Pons (tissue), 1 donor: ENCODE measurements at places on chromosomes 11 and 22.

DNA sequence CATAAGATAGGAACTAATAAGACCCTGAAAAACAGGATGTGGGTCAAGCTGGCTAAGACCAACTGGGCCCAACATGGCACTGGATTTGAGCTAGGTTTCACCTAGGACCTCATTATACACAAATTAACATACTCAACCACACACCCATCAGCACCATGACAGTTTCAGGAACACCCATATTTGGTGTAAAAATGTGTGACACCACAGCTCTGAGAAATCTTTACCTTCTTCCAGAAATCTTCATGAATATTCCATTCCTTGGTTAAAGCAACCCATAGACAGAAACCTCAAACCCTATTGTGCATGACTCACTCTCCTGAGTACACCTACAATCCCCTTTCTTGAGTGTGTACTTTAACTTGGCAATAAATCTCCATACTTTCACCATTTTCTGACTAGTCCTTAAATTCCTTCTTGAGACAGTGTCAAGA lies 378.8 kb downstream of the DYNC2H1 start:
- no peak for DNase-seq

GRCh38 chr22:31586137-31586920 lies 75.7 kb downstream of the PISD start:
- DNase-seq: no peak

- DNase-seq: no peak
Observed at GRCh38 chr11:117914991-117915618, 14.1 kb downstream of the TMPRSS13 start.

DNA sequence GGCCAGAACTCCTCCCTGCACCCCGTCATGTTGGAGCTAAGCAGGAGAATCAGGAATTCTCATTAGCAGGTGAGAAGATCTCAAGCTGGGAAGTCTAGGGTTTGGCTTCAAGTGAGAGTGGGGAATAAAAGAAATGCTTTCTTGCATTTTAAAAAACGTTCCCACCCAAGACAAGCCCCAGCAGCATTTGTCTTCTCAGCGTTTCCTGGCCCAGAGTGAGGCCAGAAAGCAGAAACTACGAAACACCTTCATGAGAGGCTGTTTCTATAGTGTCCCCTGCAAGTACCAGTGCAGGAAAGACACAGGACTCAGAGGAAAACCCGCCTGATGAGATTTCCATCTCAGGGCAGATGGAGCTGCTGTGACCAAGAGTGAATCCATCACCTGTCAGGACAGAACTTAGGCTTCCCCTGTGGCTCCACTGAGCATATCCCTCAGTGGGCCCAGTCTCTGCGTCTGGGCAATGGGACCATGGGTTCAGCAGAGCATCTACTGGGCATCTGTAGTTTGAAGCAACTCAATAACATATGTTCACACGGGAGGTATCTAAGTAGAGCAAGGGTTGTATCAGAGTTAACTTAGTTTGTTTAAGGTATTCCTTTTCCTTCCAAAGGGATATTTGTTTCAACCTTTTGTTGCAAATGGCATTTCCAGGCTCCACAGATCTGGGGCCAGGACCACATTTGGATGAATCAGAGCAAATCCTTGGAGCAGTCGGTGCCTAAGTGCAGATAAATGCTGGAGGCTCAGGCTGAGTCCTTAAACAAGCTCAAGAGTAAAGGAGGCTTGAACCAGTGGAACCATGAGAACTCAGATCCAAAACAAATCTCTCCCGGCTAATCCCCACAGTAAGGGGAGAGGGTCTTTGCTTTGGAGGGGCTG lies 548.3 kb downstream of the MIAT start:
- no peak for DNase-seq

- DNase-seq: no peak
Observed at GRCh38 chr11:84142411-84142810, 856.2 kb upstream of the CCDC90B start.

DNA sequence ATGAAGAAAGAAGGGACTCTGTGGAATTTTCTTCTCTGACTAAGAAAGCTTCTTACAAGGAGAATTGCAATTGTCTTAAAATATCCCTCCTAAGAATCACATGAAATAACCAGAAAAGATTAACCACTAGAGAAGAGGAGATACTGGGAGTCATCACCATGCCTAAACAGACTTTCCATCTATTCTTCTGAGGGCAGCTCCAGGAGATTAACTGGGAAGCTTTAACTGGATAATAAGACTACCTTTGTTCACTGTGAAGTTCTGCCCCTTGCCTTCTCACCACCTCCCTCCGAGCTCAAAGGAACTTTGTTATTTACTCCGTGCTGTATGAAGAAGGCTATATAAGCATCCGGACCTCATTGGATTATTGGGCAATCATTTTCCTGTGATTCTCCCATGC lies 24.5 kb upstream of the MMP7 start:
- DNase-seq: no peak

DNA sequence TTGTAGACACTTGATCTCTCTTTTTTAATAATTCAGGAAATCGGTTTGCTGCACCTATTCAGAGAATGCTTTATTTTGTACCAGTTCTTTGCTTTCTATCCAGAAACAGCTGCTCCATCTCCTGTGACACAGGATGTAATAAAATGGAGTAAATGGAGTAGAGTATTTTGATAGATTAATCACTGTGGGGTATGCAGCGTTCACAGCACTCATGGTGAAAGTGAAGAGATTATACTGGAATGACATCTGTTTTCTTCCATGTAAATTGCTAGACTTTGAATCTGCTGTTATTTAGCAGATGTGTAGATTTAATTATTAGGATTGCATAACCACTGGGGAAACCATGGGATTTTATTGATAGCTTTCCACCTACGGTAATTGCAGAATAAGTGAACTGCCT lies 227.3 kb upstream of the ARHGAP42 start:
- DNase-seq: no peak

DNA sequence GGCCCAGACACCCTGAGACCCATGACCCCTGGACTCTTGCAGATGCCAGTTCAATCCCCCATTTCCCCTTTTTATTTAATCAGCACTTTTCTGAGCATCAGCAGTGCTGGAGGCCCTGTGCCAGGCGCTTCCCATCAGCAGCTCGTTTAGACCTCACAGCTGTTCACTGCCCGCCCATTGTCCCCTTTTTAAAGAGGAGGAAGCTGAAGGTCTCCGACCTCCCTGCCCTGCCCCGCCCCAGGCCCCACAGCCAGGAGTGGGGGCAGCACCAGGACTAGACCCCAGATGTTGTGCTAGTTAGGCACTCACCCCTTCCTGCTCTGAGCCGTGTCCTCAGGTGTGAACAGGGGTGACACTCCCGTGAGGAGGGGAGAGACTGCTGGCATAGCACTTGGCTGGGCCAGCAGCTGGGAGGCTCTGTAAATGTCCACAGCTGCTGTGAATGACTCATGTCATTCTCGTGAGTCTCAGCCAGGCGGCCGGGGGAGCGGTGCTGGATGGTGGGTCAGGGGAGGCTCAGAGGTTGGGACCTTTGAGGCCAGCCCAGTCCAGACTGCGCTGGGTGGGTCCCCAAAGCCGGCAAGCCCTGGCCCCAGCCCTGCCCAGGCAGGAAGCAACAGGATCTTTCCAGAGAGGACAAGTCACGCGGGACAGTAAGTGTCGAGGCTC lies 19.9 kb downstream of the EMID1 start:
- no peak for DNase-seq

DNA sequence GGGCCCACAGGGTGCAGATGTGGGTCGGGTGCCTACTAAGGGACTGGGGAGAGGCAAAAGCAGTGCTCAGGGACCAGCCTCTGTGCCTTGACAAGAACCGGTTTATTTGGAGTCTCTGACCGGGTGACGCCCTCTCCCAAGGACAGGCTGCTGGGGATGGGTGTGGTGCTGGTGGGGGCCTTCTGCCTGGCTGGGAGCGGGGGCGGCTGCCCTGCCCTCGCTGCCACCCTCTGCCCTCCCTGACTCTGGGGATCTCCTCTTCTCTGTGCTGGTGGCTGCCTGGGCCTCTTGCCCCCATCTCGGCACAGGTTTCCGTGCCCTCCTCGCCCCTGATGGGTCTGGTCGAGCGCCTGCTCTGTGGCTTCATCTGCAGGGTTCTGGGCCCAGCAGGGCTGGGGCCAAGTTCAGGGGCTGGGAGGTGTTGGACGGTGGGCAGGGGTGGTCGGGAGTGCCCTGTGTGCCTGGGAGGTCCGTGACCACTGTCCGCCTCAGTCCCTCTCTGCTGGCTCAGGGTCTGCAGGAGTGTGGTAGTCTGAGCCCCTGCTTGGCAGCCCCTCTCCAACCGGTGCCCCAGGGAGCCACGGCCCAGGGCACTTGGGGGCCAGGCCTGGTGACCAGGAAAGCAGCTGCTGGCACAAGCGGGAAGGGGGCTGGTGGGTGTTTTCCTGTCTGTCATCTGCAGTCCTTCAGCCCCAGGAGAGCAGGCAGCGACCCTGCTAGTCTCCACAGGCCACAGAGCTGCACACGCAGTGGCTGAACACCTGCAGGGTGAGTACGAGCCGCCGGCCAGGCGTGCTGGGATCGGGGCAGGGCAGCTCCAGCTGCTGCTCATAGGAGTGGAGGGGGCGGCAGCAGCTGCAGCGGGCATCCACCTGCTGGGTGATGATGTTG lies 23.5 kb downstream of the MUC6 start:
- DNase-seq: no peak
